ENCODE measurements at places on chromosomes 6 and 20. TPM values are rescaled to one million over a fixed set of nuclear protein-coding genes. Genes with fewer than 3 reads are reported as not detected.

- no peak for DNase-seq
These were observed 90.9 kb downstream of the CEP162 start for GRCh38 chr6:84136364-84137050.

DNA sequence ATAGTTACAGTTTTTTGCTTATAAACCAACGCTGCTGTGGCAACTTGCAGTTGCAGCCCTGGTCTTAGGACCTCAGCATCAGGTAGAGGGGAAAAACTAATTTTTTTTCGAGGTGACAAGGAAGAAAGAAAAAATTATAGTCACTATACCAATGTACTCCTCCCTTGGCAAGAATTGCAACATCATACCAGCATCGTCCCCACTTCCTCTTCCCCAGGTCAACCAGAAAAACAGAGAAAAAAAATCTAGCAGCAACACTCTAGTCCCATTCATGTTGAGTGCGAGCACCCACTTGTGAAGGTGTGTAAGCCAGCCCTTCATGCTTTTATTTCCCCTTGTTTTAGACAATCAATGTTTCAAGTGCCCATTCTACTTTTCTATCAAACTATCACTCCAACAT, 13.1 kb upstream of the DCBLD1 start:
- DNase-seq, result no peak

DNA sequence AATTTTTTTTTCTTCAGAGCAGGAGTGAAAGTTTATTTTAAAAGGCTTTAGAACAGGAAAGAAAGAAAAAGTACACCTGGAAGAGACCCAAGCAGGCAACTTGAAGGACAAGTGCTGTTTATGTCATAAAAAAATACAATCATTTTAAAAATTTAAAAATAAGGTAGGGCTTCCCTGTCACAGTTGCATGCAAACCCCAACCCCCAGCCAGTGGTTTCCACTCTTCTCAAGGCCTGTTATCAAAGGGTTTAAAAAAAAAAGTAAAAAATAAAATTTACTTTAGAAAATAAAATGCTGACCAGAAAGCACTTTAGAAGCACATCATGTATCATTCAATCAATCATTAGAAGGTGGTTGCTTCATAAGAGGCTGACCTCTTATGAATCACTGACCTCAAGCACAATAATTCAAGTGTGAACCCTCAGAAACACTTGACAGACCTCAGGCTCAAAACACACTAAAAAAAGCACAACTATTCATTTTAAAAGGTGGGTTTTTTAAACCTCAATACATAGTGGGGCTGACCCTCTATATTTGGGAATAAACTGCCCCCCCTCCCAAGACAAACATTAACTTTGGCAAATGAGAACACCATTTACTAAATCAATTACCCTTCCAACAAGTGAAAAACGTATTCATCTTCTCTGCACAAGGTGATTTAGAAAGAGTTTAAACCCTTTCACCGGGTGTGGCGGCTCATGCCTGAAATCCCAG, 15.6 kb downstream of the ILRUN start:
- DNase-seq, result no peak

DNA sequence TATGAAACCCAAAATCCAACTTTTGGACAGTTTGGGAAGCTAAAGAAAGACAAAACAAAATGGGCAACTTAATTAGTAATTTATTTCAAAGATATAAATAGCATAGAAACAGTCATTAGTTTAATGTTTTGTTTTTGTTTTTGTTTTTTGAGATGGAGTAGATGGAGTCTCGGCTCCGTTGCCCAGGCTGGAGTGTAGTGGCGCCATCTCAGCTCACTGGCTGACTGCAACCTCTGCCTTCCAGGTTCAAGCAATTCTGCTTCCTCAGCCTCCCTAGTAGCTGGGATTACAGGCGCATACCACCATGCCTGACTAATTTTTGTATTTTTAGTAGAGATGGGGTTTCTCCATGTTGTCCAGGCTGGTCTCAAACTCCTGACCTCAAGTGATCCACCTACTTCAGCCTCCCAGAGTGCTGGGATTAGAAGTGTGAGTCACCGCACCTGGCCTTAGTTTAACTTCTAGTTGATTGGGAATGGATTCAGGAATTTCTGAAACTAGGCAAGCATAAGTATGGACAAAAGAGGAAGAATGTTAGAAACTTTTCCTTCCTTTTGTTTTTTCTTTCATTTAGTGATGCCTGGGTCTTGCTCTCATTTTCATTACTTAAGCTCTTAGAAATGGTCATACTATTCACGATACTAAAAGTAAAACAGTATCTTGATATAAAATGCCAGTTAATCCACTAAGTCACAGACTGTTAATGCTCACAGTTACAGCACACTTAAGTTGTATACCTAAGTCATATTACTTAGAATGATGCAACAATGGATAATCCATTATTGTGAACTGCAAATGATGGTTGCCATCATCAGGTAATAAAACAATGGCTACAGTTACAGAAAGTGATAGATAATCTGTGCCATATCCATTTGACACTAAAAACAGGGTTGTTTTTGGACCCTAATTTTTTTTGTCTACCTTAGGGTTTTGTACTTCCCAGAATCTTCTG, 8.2 kb downstream of the SENP6 start:
- no peak for DNase-seq

UBD gene
- not detected for total RNA-seq

DOK5 gene
- 2.5 TPM for total RNA-seq

EDN3 gene
- total RNA-seq, result 220 TPM

SNX3 gene
- total RNA-seq, result 123 TPM

Data from vagina (tissue), 2 donors.